Activated T-helper 1 cell treated with anti-CD3 and anti-CD28 coated beads, Interleukin-2, amount 50 U/mL, for 16 hours (primary cell): ENCODE measurements at places on chromosomes 1 and 21.
A peak's percentile ranks its signal among the peaks of the same experiment; 100 is the strongest.

DNA sequence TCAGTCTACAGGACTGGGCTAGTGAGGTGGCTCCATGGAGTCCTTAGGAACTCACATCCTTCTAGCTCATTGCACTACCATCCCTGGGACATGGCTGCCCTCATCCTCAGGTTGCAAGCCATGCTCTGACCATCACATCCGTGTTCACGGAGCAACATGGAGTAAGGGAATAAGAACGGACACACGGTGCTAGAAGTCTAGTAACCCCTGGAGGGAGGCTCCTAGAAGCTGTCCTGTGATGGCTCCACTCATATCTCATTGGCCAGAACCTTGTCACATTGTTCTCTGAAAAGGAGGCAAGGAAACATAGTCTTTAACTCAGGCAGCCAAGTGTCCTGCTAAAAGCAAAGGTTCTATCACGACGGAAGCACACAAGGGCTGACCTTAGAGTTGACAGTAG, 3.9 kb downstream of the MRAP start:
- no peak for DNase-seq

DNA sequence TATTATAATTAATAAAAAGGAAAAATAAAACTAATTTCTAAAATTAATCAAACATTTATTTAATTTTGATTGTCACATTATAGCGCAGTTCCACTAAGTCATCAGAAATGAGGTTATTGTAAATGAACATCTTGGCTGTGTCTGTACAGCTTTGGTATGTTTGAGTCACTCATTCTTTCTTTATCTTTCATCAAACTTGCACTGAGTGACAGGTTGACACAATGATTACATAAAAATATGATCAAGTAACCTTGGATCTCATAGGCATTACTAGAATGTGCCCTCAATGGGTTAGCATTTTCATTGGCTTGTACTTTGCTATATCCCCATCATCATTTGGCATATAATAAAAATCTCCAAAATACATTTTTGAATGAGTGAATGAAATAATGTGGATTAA, 1353.2 kb upstream of the ADGRL2 start:
- DNase-seq, result no peak

DNA sequence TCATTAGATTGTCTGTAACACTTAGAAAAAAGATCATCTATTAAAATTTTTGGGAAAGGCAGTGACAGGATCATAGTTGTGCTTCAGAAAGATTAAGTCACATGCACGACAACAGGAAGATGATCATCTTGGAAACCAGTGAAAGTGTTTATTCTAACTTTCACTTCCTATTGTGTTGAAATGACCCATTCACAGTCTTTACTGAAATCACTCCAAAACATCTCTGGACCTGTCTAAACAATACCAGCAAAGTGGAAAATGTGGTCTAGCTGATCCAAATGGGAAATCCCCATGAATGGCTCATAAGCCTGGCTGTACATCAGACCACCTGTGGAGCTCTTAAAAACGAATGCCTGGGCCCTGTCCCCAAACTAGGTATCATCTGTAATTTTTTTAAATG, 111.1 kb upstream of the ETV3 start:
- DNase-seq, result no peak

- no peak for DNase-seq
Measured at GRCh38 chr1:81689531-81689941, 111.2 kb upstream of the ADGRL2 start.

GRCh38 chr1:87362063-87362833, 33.6 kb downstream of the LMO4 start:
- no peak for DNase-seq

- peak; percentile 16 for DNase-seq
Measured at GRCh38 chr1:234724516-234725176, 114.7 kb upstream of the IRF2BP2 start.

- no peak for DNase-seq
Measured at GRCh38 chr1:214452152-214452784, 99.1 kb downstream of the PTPN14 start.

DNA sequence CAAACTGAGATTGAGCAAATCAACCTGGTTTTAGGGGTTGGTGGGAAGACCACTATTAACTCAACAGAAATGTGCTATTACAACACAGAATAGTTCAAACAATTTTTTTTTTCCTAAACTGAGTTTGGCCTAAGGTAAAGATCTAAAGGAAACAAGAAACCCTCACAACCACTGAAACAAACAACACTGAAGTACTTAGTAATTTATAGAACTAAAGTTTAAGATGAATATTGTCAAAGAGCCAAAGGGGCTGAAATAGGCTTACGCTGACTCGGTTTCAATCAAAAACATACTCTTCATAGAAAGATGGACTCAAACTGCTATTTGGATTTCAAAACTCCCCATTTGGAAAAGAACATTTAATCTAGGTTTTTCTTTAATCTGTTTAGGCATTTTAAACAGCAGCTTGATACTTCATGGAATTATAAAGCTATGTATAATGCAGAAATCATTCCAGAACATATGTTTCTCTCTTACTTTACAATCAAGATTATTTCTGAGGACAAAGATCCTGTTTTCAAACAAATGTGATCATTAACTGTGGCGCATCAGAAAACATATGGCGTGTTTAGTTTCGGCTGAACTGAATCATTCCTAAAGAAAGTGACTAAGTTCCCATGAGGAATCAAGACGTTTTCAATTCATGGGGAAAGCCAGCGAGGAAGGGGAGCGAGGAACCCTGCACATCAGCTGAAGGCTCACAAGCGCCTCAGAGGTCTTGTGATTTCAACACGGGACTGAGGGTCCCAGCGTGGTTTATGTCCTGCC, 62.7 kb downstream of the SYT6 start:
- DNase-seq, result no peak

DNA sequence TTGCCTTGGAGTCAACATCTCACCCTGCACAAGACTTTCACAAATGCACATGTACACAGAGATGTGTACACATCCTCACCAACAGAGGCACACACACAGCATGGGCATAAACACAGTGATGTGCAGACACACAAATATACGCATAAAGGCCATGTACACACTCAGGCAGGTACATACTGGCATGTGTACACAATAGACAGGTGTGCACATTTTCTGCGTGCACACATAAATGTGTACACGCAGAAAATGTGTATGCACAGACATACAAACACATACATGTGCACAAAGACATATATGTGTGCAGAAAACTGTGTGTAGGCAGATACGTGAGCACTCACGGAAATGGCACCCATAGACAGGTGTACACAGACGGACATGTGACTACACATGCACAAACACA, 85.3 kb upstream of the ZBTB40 start:
- DNase-seq, result no peak

GRCh38 chr1:226708342-226708780, 30.7 kb downstream of the ITPKB start:
- no peak for DNase-seq

- DNase-seq, result no peak
Measured at GRCh38 chr1:156894711-156895454, 1.4 kb downstream of the PEAR1 start.

DNA sequence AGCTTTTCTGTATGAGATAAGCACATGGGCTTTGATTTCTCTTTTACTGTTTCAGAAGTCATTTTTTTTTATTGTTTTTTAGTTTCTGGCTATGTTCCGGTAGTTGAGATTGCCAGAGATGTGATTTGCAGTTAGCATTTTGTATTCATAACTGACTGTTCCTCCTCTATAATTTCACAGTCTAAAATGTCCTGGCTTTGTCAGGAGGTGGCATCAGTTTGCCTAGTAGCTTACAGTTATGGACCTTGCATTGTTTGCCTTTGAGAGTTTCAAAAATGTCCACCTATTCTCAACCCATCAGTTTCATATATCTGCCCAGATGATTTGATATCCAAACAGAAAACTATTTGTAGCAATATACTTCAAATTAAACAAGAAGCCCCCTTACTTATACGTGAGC, 39.5 kb upstream of the ST6GALNAC3 start:
- DNase-seq, result no peak

- no peak for DNase-seq
Measured at GRCh38 chr1:68338081-68338480, 105.8 kb upstream of the WLS start.

GRCh38 chr1:26585471-26585870, 55.9 kb downstream of the RPS6KA1 start:
- no peak for DNase-seq

DNA sequence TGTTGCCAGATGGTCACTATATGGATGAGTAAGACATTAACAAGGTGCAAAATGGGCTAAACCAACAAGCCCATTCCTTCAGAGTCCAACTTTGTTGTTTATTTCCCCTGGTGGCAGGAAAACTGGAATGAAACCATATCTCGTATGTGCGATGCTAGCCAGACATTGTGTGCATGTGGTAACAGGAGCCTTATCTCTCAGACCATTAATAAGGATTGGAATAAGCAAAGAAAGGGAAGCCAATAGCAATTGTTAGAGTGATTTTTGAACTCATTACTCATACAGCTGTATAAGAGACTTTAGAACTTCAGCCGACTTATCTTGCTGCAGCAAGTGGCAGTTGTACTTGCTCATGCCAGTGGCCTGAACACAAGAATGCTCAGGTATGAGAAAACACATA, 30.0 kb upstream of the HMCN1 start:
- no peak for DNase-seq

DNA sequence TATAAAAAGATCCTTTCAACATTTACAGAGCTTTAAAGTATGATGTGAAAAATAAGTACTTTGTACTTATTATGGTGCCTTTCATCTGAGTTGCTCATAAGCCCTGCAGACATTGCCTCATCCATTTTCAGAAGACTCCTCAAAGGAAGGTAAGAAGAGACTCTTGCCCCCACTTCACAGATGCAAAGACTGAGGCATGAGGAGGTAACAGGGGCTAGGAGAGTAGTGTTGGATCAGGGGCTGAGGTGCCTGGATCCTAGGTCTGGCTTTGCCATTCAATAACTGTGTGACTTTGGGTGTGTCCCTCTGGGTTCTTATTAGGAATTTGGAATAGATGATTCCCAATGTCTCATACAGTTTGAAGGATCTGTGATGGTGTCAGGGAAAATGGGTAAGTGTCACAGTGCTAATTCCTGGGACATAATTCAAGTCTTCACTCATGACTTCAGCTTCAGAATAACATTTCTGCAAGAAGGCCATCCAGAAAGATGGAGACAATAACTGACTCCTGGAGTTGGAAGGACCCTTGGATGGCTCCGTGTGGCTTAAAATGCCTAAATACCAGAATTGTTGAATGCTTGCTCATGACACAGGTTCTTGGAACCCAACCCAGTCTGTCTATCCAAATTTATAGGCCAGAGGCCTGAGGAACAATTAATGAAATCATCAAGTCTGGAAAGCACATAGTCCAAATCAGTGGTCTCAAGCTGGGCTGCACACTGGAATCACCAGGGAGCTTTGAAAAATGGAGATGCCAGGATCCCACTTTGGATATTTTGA, 93.1 kb upstream of the RUNX1 start:
- DNase-seq, result no peak

DNA sequence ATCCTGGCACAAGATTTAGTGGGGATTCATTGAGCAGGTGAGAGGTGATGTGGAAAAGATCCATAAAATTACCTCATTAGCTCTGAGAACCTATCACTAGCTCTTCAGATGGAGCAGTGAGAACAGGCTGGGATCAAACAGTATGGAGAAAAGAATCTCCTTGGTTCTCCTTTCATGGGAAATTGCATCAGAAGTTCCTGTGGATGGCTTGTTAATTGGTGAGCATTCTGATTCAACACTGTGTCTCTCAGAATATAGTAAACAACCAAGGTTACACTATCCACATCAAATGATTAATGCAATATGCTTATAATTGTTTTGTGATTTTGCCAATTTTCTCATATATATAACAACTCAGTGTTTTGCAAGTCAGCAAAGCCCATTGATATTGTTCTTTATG, 8.3 kb upstream of the CD55 start:
- no peak for DNase-seq

DNA sequence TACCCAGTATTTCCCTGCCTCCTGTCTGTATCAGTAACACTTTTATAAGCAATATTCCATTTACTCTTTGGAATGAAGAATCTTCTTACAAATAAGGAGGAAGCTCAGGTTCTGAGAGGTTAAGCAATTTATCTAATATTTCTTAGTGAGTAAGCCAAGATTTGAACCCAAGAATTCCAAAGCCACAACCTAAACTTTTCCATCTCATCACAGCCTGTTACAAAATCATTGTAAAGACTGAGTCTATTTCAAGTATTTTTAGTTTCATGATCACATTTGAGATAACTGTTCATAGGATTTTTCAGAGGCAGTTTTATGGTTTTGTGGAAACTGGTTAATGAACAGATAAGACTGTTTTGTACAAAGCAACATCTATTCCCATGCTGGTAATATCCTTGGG, 29.8 kb upstream of the HHAT start:
- no peak for DNase-seq

DNA sequence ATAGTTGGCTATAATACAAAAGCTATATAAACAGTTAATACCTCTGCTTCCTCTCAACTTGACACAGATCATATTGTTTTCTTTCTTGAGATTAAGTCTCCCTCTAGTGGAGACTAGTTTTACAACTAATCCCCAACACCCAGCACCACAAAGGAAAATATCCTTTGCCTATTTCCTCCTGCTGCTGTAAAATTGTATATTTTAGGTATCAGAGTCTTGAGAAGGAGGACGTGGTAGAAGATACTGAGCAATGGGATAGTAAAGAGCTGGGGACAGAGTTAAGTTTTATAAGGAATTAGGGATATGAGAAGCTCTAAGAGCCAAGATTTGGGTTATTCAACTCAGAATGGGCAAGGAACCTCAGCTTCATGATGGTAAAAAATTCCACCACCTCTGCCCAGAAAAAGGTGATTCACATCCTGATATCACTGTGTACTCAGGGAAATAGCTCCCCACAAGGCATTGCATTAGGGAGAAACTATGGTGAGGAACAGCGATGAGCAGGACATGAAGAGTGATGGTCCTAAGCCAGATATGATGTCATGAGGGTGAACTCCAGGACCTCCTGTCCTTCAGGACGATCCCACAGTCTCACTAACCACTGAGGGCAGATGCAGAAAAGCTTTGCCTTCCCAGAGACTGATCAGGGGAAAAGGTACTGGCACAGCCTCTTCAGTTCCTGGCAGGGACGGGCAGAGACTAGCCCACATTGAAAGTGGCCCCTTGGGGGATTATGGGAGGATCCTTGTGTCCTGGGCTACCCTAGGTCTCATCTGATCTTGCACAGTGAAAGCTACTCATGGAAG, 14.7 kb upstream of the CFAP126 start:
- no peak for DNase-seq
